ENCODE measurements at places on chromosomes 7 and 10.

- no peak for DNase-seq
Observed at GRCh38 chr10:120598386-120598785, 141.4 kb downstream of the PLPP4 start.

GRCh38 chr7:142300689-142301088 is 42.8 kb upstream of the PRSS58 start:
- no peak for DNase-seq

DNA sequence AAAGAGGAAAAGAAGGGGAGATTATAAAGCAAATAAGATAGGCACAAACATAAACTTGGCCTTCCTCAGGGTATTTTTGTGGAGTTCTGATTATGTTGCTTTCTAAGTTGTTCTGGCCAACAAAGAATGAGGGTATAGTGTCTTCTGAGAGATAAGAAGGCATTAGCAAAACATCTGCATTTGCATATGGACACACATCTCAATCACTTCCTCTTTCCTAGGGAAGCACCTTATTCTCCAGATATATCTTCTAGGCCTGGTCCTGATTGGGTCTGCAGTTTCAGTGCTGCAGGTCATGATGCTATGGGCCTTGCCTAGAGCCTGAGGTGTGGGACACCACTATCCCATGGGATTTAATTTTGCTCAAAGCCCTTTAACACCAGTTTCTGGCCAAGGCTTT is 308.8 kb upstream of the PHYHIPL start:
- no peak for DNase-seq

DNA sequence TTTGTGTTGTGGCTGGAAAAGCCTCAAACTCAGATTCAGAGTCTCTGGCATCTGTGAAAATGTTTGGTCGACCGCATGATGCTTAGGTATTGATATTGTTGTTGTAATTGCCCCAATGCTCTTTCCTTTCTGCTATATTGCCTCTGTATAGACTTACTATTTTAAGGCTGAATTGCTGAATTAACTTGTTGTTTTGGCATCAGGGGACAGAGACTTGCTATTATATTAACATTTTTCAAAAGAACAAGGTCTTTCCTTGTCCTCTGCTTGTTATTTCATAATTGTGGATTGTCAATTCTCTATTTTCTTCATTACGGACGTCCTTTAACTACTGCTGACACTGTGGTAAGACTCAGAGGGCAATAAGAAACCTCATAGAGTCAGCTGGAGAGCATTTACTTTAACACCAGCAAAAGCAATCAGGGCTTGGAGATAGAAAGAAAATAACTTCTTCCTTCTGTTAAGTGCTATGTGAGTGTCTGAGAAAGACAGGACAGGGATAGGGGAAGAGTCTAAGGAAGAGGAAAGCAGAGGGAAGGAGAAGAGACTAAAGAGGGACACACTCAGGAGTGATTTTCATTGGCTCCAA is 17.6 kb downstream of the CPED1 start:
- DNase-seq: no peak

DNA sequence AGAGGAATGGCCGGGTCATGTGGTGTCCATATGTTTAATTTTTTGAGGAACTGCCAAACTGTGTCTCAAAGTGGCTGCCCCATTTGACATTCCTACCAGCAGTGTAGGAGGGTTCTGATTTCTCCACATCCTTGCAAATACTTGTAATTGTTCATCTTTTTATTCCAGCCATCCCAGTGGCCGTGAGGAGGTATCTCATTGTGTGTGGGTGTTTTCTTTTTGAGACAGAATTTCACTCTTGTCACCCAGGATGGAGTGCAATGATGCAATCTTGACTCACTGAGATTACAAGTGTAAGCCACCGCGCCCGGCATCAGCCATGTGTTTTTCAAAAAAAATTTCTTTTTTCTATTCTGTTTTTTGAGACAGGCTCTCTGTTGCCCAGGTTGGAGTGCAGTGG is 38.7 kb upstream of the DLG5 start:
- DNase-seq: no peak

- DNase-seq: no peak
Observed at GRCh38 chr10:33099748-33100147, 141.7 kb upstream of the ITGB1 start.

GRCh38 chr7:80392229-80393169 is 119.4 kb downstream of the GNAT3 start:
- DNase-seq: no peak

GRCh38 chr10:43029043-43029442 is 47.8 kb upstream of the RET start:
- DNase-seq: no peak

DNA sequence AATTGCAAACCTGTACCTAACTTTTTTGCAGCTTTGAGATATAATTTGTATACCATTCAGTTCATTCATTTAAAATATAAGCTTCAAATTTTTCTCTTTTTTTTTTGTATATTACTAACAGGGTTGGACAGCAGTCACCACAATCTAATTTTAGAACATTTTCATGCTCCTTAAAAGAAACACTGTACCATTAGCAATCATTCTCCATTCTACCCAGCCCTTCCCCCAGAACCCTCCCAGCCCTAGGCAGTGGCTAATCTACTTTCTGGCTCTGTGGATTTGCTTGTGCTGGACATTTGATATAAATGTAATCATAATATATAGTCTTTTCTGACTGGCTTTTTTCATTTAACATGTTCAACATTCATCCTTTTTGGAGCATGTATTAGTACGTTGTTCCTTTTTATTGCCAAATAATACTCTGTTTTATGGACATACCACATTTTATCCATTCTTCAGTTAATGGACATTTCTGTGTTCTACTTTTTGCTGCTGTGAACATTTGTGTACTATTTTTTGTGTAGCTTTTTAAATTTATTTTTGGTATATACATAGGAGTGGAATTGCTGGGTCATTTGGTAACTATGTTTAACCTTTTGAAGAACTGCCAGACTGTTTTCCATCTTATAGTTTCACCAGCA is 40.9 kb upstream of the ST7 start:
- no peak for DNase-seq

GRCh38 chr7:114720725-114721124 is 201.2 kb upstream of the MDFIC start:
- DNase-seq: no peak

DNA sequence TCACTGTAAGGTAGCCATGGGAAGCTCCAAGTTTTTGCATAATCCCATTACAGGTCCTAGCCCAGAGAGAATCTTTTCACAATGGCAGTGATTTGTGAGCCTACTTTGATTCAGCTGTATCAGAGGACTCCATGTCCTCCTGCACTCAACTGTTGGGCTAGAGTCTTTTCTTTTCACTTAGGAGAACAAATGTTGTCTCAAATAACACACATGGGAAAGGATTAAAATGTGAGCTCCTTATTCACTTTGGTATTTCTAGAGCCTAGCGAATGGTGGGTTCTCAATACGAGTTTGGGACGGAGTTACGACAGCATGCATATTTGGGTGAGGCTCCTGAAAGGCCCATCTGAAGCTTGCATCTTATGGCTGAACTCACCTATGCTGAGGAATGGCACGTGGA is 183.5 kb upstream of the STEAP4 start:
- no peak for DNase-seq

GRCh38 chr7:77569514-77570232 is 32.6 kb downstream of the PTPN12 start:
- DNase-seq: no peak

DNA sequence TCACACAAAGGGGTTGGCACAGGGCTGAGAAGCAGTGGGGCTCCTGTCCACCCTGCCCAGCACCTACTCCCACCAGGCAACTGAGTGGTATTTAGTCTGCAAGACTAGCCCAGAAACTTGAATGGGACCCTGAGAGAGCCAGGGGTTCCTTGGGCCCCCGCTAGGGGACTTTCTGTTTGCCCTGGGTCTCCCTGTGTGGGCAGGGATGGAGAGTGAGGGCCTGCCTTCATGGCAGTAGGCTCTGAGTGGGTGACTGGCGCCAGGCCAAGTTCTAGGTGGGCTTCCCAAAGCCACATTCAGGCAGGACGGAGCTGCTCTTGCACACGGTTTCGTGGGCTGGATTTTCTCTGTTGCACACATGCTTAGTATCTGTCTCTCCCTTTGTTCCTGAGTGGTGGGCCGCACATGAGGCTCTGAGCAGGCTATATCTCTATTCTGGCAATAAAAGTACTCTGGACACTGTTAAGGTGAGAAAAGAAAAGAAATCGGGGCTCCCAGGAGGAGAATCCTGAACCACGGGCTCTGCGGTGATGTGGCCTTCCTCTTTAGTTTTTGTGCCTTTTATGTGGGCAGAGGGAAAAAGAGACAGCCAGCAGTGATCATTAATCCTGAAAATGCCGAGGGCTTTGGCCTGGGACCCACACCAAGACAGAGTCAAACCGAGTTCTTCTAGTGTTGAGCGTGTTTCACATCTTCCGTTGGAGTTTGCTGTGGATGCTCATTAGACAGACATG is 26.9 kb downstream of the IL2RA start:
- no peak for DNase-seq

DNA sequence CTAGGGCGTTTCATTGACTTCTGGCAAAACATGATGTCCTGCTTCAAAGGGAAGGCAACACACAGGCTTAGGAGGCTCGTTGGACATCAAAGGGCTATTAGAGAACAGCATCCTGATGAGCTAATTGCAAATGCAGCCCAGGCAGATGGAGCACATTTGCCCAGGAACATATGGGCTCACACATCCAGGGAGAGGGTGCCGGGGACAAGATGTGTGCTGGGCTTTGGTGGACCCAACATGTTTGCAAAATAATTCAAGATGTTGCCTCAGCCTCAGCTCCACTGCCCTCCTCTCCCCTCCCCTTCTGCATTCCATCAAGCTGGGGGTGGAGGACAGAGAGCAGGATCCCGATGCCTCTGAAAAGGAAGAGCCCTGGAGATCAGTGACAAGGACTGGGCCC is 217.1 kb upstream of the ZMIZ1 start:
- no peak for DNase-seq
